Activated CD4-positive, alpha-beta T cell treated with anti-CD3 and anti-CD28 coated beads, Interleukin-2, amount 10 ng/mL, durations not matched to agents 24 days and 14 days (primary cell): ENCODE measurements at places on chromosomes 3 and 15.

GRCh38 chr15:78291698-78292097, 7.7 kb downstream of the SKIC8 start:
- DNase-seq = no peak

DNA sequence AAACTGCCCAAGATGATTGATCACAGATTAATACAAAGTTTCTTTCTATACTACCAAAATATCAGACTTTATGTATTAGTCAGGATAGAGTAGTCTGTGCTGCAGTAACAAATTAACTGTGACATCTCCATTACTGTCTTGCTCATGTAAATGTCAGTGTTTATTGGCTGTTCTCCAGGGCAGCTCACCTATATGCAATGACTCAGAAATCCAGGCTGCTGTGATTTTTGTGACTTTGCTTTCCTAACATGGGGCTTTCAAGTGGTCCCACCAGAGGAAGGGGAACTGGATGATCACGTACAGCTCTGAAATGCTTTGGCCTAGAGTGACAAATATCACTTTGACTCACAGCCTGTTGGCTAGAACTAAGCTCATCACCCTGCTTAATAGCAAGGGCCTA, 12.9 kb downstream of the PLS1 start:
- DNase-seq = no peak

- no peak for DNase-seq
Observed at GRCh38 chr3:121998611-121999473, 23.2 kb downstream of the ILDR1 start.

DNA sequence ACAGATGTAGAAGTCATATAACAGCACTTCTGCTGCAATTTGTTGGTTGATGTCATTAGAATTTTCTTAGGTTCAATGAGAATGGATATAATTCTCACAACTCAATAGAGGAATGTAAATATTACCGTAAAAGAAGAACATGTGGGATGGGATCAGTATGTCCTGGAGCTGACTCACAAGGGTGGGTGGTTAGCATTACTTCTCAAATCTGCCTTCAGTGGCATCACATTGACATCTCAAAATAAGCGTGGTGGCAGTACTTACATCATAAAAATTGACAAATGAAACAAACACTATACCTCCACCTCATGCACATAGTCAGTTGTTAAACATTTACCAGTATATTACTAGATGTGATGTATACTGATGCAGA, 1068.0 kb upstream of the CADM2 start:
- DNase-seq = no peak

GRCh38 chr3:146313031-146313745, 62.3 kb upstream of the PLSCR4 start:
- DNase-seq = no peak

DNA sequence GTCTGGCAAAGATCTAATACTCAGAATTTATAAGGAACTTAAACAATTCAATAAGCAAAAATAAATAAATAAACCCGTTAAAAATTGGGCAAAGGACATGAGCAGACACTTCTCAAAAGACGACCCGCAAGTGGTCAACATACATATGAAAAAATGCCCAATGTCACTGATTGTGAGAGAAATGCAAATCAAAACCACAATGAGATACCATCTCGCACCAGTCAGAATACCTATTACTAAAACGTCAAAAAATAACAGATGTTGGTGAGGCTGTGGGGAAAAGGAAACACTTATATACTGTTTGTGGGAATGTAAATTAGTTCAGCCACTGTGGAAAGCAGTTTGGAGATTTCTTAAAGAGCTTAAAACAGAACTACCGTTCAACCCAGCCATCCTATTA, 188.0 kb upstream of the MRPL3 start:
- DNase-seq = no peak

DNA sequence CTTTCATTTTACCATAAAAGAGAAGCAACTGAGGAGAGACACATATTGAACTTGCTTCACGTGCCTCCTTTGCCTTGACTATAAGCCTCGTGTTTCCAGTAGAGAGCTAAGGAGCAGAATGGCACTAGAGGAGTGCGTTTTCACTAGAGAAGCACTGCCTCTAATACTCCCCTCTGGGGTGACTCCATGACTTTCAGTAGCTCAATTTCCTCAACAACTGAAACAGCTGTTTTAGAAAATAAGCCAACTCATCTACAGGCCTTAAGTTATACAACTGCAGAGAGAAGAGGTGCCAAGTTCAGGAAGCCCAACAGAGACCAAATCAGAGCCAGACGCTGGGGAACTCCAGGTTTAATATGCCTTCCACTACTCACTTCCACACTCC, 1.9 kb downstream of the UBP1 start:
- peak; percentile 64 for DNase-seq

GRCh38 chr3:67349551-67350174, 304.7 kb downstream of the SUCLG2 start:
- peak; percentile 68 for DNase-seq

GRCh38 chr15:99180086-99180963, 69.1 kb downstream of the TTC23 start:
- DNase-seq = no peak

DNA sequence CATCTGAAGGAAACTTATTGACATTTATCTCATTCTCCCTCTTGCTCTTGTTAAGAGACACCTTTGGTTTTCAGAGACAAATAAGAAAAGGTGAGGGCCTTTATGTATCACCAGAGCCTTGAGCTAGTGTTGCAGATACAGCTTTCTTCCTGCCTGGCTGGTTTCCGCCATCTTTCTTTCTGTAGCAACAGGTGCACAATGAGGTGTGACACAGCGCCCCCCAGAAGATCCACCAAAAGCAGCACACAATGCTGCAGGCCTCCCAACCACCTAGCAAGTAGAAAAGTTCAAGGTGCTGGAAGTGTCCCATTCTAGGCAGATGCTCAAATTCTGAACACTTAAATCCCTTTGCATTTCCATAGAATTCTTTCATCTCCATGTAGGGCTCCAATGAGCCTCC, 106.6 kb downstream of the FOXP1 start:
- DNase-seq = no peak

DNA sequence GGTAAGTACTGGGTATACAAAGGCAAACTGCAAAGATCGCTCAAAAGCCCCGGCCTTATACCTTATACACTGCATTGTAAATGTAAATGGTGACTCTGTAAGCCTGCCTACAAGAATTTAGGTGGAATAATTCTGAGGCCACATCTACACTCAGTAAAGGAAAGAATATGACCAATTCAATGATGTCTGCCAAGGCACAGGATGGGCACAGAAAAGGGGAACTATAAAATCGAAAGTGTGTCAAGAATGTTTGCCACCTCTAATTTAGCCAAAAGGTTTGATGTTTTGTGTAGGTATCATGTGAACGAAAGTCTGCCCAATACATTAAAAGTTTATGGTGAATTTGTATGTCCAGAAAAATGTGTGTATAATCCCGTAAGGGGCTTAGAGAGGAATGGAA, 96.1 kb downstream of the FOXP1 start:
- DNase-seq = no peak

DNA sequence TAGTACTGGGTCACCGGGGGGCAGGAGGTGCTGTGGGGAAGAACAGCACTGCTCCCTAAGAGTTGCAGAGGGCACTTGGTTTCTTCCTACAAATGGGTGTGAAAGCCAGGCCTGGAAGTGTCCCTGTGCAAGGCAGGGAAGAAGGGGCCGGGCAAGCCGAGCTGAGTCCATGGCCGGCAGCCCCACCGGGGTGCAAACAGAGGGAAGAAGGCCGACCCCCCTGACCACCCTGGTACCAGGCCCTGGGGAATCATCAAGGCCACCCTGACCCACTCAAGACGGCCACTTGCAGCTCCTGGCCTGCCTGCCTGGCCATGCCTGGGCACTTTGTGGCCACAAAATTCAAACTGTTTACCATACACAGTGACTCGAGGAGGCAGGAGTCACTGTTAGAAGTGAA, 8.7 kb upstream of the DNAJB8 start:
- DNase-seq = no peak
